Mucosa of gallbladder (tissue), 1 donor: ENCODE measurements at places on chromosomes 3 and 15. TPM values are rescaled to one million over a fixed set of nuclear protein-coding genes. Genes with fewer than 3 reads are reported as not detected.
A peak's percentile ranks its signal among the peaks of the same experiment; 100 is the strongest.

- DNase-seq: peak; percentile 62
Observed at GRCh38 chr3:152915695-152916094, 80.8 kb downstream of the P2RY1 start.

- DNase-seq: no peak
Observed at GRCh38 chr3:156599089-156599874, 44.4 kb upstream of the SSR3 start.

DNA sequence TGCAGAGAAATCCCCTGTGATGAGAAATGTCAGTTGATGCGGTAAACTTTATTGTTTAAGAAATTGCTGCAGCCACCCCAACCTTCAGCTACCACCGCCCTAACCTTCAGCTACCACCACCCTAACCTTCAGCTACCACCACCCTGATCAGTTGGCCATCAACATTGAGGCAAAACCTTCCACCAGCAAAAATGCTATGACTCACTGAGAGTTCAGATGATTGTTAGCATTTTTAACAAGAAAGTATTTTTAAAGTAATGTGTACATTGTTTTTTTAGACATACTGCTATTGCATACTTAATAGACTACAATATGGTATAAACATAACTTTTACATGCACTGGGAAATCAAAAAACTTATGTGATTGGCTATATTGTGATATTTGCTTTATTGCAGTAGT lies 30.0 kb downstream of the U2SURP start:
- no peak for DNase-seq

- DNase-seq: no peak
Observed at GRCh38 chr3:12194209-12194608, 35.5 kb upstream of the TIMP4 start.

DNA sequence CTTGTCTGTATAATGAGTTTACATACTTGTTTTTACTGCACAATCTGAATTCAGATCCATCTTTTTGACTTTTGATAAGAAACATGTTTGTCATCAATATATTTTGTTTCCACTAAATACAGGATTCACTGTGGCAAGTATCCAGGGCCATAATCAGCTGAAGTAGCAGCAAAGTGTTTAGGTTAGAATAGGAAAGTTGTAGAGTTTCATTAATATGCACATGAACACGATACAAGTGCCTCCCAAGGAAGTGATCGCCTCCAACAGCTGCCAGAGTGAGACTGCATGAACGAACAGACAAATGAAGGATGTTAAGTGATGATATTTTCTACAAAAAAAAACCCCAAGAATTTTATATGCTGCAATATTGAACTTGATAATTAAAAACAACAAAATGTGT lies 204.3 kb downstream of the TBL1XR1 start:
- DNase-seq: no peak

- peak; percentile 57 for DNase-seq
Observed at GRCh38 chr3:133474251-133474801, 74.5 kb downstream of the BFSP2 start.

The ACP3 gene
- 2.1 TPM for total RNA-seq

DNA sequence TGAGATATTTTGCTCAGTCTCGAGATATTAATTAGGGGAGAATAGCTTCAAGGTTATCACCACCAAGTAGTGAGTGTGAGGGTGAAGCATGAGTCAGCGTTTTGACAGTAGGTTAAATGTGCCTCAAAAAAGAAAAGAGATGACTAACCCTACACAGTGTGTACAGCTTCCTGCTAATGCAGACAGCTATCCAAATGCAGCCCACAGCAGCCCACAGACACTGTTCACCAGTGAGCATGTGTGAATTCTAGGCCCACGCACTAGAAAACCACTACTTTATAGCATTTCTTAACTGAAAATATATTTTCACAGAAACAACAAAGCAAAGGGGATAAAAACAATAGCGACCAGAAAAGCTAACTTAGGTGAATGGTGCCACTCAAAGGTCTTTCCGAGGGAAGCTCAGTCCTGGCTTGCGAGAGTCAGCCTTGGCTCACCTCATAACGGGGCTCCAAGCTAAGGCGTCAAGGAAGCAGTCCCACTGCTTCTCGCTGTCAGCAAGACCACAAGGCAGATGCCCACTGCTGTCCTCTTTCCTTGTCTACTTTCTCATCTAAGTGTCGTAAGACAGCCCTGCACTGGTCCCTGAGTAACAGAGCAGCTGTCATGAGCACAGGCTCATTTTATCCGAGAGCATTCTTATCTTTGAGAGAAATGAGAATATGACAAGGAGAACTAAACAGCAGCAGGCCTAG lies 47.6 kb downstream of the TXNRD3 start:
- DNase-seq: no peak

The PRTG gene
- total RNA-seq: 1.4 TPM

DNA sequence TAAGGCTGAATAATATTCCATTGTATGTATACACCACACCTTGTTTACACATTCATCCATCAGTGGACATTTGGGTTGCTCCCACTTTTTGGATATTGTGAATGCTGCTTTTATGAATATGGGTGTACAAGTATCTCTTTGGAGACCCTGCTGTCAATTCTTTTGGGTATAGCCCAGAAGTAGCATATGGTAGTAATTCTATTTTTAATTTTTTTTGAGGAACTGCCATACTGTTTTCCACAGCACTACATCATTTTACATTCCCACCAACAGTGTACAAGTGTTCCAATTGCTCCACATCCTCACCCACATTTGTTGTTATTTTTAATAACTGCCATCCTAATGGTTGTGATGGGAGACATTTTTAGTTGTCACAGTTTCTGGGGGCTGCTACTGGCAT lies 69.9 kb upstream of the PSMD6 start:
- DNase-seq: no peak

GRCh38 chr15:78944669-78945407 lies at the start of gene CTSH:
CTSH (minus strand) TSS chr15:78945046; CDS start chr15:78944981, 65 bp downstream.
- peak; percentile 90 for DNase-seq
